ENCODE measurements at places on chromosomes 2 and 18.

DNA sequence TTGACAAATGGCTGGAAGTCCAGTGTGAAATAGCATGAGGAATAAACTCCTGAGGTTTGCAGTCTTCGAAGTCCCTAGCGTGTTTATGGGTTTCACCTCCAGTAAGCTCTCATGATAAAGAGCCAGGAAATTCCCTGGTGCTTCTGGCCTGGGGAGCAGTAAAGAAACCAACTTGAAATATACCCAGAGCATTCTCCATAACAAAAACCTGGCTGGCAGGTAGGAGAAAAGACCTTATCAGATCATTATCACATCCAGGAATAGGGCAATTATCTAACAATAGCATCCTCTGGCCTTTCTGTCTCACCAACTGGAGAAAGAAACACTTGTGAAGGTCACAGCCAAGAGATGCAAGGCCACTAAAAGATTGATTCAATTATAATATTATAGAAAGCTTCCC lies 513.6 kb upstream of the LRRTM4 start:
- no peak for DNase-seq

- no peak for DNase-seq
Measured at GRCh38 chr2:16126517-16127275, 186.3 kb downstream of the MYCN start.

DNA sequence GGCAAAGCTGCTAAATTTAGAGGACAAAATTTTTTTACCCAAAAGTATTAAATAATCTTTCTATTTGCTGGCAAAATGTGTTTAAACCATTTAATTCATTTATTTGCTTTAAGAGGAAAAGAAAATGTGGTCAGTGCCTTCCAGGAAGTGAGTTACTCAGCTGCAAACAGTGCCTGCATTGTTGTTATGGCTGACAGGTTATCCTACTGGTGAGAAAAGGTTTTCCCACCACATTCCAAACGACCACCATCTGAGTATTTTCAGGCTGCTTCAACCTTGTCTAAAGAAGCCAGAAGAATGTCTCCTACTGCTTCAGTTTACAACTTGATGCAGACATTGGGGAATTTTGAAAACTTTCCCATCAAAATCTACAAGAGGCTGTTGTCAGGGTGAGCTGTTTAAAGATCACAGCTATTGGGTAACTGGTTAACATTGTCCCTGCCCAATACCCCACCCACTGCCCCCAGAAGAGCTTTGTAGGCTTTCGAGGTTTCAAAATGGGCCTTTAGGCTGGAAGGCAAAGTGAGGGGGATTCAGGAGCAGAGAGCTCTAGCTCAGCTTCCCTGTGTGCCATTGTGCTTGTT lies 461.3 kb upstream of the FANCL start:
- DNase-seq: no peak

- DNase-seq: no peak
Measured at GRCh38 chr2:130870779-130871178, 34.1 kb downstream of the ARHGEF4 start.

DNA sequence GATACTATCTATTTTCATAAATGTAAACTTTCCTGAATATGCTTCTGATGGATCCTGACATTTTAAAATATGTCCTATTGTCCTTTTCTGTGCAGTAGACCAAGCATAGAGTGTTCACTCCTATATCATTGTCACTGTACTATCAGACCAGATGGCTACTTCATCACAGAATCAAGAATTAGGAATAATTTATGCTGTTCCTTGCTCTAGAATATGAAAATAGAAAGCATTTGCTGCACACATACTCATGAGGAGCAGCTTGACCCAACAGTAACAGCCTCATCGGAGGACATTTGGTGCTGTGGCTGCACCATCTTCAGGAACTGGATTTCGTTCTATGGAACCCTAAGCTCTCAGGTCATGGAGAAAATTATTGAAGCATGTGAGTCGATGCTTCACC lies 468.9 kb upstream of the HNRNPA3 start:
- DNase-seq: no peak

GRCh38 chr2:23828986-23829385 lies 97.9 kb downstream of the ATAD2B start:
- DNase-seq: no peak

- DNase-seq: no peak
Measured at GRCh38 chr2:186725783-186726182, 31.9 kb downstream of the FAM171B start.

- no peak for DNase-seq
Measured at GRCh38 chr2:30684516-30684915, 122.7 kb downstream of the CAPN13 start.

DNA sequence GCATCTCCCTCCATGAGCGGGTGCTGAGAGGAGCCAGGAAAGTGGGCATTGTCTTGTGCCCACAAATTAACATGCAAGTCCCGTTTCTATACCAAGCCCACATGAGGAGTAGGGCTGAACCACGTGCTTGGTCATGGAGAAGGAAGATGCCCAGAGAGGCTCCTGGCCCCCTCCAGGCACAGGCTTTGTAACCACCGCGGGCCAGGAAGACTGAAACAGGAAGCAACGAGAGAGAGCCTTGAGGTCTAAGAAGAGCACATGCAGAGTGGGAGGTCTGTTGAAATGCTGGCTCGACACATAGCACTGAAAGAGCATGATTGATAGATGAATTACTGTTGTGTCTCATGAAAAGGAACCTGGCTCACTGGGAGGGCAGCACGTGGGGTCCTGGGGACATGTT lies 36.3 kb downstream of the VWA3B start:
- no peak for DNase-seq

Data from activated naive CD4-positive, alpha-beta T cell (primary cell).